Stimulated activated CD4-positive, alpha-beta T cell treated with anti-CD3 and anti-CD28 coated beads, Interleukin-2, amount 100 ng/mL, for 48 hours (primary cell): ENCODE measurements at places on chromosomes 3 and 15.

DNA sequence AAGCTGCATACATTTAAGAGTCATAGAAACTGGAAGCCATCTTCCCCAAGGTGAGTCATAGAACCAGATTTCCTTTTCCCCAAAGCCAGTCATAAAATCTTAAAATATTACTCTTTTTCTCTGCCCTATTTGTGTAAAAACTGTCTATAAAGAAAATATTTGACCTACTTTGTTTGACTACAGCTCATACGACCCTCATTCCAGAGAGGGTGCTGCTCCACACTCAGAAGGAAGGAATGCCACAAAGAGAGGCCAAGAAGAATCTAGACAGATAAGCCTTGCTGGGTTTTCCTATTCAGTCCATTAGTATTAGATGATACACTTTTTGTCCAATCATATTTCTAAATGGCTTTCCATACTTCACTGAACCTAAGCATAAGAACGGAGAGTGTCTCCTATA is 671.6 kb upstream of the SGO1 start:
- DNase-seq = no peak

DNA sequence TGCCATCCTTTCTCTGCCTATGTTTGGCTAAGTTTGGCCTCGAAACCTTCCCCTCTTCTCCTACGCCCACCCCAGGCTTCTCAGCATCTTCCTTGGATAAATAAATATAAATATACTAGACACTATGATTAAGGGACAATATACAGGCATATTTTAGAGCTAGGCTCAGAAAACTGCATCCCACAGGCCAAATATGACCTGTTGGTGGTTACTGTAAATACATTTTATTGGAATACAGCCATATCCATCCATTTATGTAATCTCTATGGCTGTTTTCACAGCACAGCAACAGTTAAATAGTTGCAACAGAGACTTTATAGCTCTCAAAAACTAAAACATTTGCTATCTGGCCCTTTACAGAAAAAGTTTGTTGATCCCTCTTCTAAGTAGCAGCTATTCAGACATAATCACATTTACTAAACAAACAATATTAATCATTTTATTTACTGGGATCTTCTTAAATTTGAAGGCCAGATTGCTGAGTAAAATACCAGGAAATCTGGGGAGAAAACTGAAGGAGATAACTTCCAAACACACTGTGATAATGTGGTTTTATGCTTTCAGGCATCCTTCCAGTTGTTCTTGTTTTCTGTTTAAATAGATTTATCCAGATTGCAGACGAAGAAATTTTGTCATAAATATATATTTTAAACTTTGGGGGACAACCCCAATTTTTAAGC is 269.7 kb upstream of the THRB start:
- DNase-seq = no peak

DNA sequence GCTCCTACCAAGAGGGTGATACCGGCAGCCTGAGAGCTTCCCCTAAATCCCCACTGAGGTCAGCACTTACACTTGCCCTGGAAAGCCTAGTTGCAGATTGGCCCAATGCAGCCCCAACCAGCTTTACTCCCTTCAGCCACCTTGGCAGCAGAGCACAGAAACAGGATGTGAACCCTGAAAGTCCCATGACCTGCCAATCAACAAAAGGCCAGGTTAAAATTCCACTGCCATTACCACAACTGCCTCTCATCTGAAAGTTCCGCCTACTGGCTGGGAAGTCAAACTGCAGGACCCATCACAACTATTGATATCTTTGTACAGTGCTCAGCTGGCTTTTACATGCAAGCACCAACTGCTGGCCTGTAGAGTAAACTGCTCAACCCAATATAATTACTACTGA is 156.2 kb downstream of the ZMAT3 start:
- no peak for DNase-seq

GRCh38 chr3:179000144-179000543 is 71.5 kb downstream of the ZMAT3 start:
- DNase-seq = no peak

DNA sequence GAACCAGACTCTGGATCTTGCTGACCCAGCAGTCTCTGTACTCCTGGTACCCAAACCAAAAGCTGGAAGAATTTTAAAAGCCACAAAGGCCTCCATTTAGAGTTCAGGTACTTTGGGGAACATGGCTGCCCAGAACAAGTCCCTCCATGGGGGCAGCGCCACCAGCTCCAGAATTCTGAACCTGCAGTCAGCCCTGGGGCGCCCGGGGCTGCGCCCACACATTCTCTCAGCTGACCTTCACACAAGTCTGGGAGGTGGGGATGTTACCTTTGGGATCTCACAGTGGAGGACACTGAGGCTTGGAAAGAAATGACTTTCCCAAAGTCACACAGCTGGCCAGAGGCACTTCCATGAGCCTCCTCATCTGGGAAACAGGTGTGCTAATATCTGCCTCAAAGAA is 154.8 kb downstream of the RAB11A start:
- DNase-seq = no peak

DNA sequence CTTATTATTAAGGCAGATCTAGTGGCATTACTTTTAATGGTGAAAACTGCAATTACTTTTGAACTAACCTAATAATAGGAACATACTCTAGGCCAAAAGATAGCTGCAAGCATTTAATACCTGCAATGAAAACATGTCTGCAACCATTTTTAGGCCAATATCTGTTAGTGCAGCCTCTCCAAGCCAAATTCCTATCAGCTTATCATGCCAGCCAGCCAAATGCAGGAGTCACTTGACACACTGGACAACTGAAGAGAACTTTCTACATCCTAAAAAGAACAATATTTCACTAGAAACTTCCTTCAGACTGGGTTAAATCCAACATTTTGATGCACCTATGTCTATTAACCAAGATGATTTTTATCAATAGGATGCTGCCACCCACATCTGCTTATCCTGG is 33.8 kb downstream of the CCDC54 start:
- DNase-seq = no peak

DNA sequence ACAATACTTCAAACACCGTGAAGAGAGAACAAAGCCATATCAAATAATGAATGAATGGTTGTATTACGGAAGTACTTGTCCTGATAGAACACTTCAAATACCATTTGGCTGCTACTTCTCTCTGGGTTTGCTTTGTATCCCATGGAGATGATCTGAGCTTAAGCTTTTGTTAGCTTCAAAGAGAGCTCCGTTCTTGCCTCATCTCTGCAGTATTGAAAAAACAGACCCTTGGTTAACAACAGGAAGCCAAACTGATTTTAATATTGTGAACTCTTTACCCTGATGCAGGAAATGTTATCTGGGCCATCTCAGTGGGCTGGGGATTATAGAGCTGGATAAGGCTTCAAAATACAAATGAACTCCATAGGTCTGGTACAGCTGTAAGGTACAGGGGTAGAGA is 101.0 kb downstream of the CHL1 start:
- no peak for DNase-seq

DNA sequence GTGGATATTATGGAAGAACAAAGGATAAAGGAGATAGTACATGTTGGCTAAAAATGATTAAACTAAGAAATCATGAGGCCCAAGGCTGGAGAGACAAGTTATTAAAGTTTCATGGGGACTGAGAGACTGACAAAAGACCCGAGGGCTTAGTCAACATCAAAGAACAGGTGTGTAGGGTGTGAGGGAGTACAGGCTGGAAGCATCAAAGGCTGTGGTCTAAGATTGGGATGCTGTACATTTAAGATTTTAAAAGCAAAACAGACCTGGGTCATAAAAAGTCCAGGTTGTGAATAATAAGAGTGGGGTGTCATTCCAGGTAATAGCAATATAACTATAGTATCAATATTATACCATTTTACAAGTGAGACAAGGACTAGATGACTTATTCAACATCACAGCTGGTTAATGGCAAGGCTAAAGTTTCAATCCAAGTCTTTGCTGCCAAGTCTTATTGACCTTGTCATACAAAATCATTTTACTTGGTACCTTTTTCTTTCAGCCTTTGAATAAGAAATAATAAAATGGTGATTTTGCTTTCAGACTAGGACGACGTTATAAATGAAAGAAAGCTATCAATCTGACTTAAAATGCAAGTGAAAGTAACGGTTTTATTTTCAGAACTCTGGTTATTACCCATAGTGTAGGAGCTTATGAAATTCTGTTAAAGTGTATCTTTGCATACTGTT is 211.6 kb downstream of the TNIK start:
- no peak for DNase-seq

GRCh38 chr3:61892891-61893290 is 331.5 kb downstream of the PTPRG start:
- DNase-seq = no peak

GRCh38 chr15:59367022-59367451 is 5.6 kb downstream of the MYO1E start:
- no peak for DNase-seq

DNA sequence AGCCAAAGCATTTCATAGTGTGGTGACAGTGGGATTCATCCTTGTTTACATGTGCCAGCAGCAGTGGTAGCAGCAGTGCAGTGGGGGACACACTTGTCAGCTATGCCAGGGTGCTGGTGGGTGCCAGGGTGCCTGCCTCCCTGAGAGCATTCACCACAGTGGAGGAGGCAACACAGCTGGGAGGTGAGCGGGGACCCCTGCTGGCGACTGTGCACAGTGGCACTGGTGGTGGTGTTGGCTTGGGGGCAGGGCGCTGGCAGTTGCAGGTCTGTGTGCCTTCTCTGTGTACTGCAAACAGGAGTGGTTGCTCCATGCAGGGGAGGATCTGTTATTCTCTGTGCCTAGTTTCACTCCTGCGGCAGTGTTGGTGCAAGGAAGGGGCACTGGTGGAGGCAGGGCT is 41.2 kb downstream of the CEP63 start:
- no peak for DNase-seq

- no peak for DNase-seq
Measured at GRCh38 chr15:88917760-88918159, 4.6 kb upstream of the MFGE8 start.

GRCh38 chr3:41026394-41027177 is 172.7 kb upstream of the CTNNB1 start:
- no peak for DNase-seq

DNA sequence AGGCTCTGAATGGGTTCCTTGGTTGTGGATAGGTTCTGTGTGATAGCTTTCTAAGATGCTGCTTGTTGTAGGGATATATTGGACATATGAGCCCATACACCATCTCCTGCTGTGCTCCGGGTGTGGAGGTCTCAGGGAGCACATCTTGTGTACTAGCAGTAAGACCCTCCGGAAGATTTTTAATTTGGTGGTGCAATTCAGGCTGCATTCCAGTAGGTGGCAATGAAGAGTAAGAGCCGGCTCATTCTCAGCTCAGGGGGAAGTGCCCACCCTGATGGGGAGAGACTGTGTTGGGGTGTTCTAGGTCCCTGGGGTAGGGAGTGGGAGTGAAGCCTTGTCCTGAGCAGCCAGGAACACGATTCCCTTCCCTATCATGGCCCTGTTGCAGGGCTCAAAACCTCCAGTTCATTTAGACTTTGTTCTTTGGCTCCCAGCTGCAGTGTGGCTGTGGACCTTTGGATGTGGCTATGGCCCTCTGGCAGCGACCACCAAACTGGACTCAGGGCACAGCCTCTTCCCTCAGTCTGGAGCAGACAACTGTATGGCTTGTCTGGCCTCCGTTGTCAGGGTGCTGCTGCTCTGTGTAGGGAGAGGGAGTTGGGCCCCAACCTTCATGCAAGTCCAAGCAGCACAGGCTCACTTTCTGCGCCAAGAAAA is 104.7 kb downstream of the UNC13C start:
- DNase-seq = no peak

DNA sequence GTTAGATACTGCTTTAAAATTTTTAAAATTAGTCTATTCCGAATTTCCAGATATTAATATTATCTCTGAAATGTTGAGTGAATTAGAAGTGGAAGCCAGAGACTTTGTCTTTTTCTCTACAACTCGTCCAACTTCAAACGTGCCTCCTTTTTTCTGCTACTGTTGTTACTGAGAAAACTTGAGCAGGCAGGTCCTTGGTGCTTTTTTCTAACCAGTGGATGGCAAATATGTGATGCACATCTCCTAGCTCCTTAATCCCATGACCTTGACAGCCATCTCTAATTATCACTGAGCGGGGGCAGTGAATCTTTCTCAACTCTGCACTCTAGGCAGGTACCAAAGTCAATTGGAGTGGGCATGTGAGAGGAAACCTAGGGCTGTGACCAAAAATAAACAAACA is 50.7 kb downstream of the FNDC3B start:
- DNase-seq = no peak
